ENCODE measurements at places on chromosomes 3 and 15. TPM values are rescaled to one million over a fixed set of nuclear protein-coding genes. Genes with fewer than 3 reads are reported as not detected.

DNA sequence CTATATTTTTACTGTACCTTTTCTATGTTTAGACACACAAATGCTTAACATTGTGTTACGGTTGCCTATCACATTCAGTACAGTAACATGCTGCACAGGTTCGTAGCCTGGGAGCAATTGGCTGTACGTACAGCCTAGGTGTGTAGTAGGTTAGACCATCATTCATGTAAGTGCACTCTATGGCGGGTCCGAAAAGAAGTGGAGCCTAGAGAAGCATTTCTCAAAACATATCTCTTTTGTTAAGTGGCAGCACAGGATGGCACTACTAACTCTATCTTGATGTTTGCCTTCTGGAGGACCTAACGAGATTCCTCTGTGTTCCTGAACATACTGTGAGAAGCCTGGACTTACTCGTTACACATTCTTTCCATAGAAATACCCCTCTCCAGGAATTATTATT is 132.3 kb upstream of the ADPGK start:
- no peak for DNase-seq

DNA sequence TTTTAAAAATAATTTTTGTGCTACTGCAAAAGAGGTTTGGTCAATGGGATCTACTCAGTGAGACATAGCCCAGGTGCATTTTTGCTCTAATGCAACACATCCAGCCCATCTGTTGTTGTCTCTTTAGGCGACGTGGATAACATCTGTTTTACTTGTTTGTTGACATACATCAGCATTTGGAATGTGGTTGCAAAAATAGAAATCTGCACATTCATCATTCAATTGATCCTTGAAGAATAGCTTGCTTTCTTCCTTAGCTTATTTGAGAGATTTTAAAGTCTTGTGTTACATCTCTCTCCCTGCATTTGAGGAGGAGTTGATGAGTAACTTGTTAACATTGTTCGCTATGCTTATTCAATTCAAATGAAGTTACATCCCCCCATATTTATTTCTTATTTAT is 1202.3 kb downstream of the NSUN3 start:
- DNase-seq: no peak

ACOX2 gene
- 42.3 TPM for polyA plus RNA-seq

FBXW12 gene
- 1.1 TPM for polyA plus RNA-seq

ZNF710 gene
- 17.9 TPM for polyA plus RNA-seq
